ENCODE measurements at places on chromosomes 16 and 17. TPM values are rescaled to one million over a fixed set of nuclear protein-coding genes. Genes with fewer than 3 reads are reported as not detected.

GRCh38 chr16:12308060-12308459 is 331.5 kb downstream of the SNX29 start:
- no peaks in the 10 kb centered on the region for H3K36me3 ChIP-seq
- H3K4me1 ChIP-seq, result no peaks in the 10 kb centered on the region
- no peak for DNase-seq
- H3K4me3 ChIP-seq, result no peak overlapping the region
- H3K27ac ChIP-seq, result no peak overlapping the region

DNA sequence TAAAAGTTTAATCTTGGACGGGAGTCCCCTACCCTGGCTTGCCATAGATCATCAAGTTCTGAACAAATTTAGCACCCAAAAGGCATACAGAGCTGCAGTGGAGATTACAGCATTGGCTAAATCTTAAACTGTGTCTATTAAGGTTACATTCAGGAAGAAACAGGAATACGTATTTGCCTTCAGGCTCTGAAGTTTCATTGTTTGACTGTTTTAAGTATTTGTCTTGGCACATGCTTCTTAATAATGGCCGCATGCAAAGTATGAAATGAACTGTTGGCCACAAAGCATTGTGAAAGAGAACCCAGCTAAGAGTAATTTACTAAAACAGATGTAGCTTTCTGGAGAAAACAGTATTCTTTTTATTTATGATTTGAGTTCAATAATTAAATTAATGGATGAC is 63.9 kb upstream of the CNEP1R1 start:
- H3K27ac ChIP-seq, result no peak overlapping the region
- H3K36me3 ChIP-seq, result no peaks in the 10 kb centered on the region
- no peak overlapping the region for H3K4me3 ChIP-seq
- no peaks in the 10 kb centered on the region for H3K27me3 ChIP-seq

DNA sequence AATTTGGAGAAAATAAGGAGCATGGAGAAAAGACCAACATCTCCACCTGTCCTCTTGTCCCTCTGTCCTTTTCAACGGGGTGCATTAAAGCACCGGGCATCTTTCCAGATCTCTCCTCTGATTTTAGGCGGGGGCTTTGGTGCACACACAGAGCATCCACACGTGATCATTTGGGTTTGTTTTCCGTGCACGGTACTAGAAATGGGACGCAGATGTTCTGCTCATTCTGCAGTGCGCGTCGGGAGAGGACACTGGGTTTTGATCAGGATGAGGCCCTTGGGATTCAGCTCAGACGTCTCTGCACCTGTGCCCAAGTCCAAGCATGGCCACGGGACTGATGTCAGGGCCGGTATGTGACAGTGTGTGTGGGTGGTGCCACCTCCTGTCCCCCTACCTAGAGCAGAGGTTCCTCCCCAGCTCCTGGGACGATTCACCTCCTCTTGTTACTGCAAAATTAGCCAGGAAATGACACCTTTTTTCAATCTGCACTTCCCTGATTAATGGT is 31.9 kb downstream of the PDIA2 start:
- H3K4me1 ChIP-seq, result peaks cover 10% of the 10 kb centered on the region
- H3K27me3 ChIP-seq, result no peaks in the 10 kb centered on the region
- H3K36me3 ChIP-seq, result peaks cover 45% of the 10 kb centered on the region
- DNase-seq, result no peak
- no peak overlapping the region for H3K4me3 ChIP-seq

DNA sequence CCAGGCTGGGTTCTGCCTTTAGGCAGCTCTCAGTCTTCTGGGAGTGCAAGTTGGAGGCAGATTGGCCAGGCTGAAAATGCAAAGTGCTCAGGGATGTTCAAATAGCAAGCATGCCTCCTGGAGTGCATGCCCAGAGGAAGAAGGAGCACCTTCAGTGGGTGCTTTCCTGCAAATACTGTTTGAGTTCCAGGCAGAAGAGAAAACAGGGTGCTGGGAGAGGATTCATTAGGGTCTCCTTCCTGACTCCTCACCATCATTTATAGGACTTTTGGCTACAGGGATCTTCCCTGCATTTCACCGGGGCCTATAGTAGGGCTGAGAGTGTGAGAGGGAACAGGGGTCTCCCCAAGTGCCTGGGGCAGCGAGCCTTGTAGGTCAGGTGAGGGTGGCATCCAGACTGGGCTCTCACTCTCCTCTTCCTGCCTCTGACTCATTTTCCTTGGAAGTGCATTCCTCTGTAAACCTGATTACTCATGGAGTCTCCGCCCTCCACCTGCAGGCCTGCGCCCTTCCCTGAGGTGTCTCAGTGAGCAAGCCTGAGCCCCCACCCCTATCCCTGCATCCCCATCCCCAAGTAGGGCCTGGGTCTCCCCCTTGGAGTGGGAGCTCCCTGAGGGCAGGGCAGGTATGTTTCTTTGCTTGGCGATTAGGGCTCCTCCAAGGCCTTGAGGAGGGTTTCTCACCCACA is 17.1 kb upstream of the TNS4 start:
- no peak for DNase-seq
- no peaks in the 10 kb centered on the region for H3K36me3 ChIP-seq
- peaks cover 44% of the 10 kb centered on the region for H3K4me1 ChIP-seq
- H3K4me3 ChIP-seq, result no peak overlapping the region

NPW gene
- not detected for polyA plus RNA-seq

DERL2 gene
- polyA plus RNA-seq, result 81.4 TPM

- no peak overlapping the region for H3K4me3 ChIP-seq
- no peak overlapping the region for H3K27ac ChIP-seq
- no peak for DNase-seq
- H3K27me3 ChIP-seq, result no peaks in the 10 kb centered on the region
- peaks cover 14% of the 10 kb centered on the region for H3K4me1 ChIP-seq
- H3K36me3 ChIP-seq, result peaks cover 26% of the 10 kb centered on the region
Observed at GRCh38 chr17:80878876-80879722, 112.5 kb upstream of the CHMP6 start.

DNA sequence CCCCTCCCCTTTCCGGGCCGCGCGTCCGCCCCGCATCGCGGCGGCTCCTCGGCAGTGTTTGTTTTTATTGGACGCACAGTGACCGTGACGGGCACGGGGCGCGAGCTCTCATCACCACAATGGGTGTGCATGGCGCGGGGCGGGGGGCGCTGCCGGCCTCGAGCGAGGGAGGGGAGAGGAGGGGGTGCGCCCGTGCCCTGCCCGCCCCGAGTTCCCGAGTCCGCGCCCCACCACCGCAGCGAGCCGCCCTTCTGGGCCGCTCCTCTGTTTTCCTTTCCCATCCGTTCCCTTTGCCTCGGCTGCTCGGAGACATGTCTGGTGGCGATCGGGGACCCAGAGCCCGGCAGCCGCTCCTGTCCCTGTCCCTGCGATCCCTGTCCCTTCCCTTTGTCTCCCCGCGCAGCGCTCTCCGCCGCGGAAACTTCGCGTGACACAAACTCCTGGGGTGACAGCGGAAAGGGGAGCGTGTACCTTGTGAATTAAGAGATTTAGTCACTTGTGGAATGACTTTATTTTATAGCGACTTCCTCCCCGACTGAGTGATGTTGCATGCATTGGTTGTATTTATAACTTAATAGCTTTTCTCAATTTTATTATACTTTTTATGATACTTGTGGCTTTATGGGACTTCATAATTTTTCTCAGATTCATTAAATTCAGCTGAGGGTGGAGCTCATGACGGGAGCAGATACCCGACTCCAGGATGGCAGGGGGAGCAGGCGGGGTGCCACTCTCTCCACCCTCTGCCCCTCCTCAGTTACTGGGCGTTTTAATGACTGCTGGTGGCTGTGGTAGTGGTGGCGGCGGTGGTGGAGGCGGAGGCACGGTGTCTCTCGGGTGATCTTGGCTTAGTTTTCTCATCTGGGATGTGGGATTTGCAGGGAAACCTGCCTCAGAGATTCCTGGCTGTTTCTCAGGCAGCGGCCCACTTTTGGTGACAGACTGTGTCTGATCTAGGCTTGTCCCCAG is 40.8 kb downstream of the MRM1 start:
- peaks cover 31% of the 10 kb centered on the region for H3K27me3 ChIP-seq
- H3K27ac ChIP-seq, result no peak overlapping the region
- H3K4me3 ChIP-seq, result no peak overlapping the region
- no peaks in the 10 kb centered on the region for H3K36me3 ChIP-seq
- DNase-seq, result peak; percentile 22

DNA sequence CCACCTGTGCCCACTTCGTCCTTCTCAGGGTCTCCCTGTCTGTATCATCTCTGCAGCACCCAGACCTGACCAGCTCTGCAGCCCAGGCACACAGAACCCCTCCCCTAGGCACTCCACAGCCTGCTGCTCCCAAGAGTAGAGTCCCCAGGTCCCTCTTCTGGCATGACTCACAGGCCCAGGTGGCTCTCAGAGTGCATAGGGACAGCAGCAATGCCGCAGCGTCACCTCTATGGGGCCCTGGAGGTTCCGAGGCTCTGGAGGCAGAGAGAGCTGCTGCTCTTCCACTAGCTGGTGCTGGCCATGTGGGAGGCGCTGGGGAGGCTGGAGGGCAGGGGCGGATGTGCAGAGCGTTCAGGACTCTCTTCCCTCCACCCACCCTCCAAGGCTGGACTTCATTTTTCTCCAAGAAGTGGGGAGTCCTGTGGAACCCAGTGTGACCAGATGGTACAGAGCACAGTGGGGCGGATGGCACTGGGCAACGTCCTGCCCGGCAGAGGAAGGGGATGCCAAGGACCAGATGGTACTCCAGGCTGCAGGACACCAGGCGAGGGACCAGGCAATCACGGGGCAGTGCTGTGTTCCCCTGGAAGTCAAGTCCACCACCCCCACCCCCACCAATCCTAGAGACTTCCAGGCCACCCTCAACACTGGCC is 151.7 kb downstream of the RBFOX3 start:
- H3K36me3 ChIP-seq, result no peaks in the 10 kb centered on the region
- DNase-seq, result no peak
- H3K4me1 ChIP-seq, result no peaks in the 10 kb centered on the region
- H3K27me3 ChIP-seq, result no peaks in the 10 kb centered on the region
- H3K27ac ChIP-seq, result no peak overlapping the region

DNA sequence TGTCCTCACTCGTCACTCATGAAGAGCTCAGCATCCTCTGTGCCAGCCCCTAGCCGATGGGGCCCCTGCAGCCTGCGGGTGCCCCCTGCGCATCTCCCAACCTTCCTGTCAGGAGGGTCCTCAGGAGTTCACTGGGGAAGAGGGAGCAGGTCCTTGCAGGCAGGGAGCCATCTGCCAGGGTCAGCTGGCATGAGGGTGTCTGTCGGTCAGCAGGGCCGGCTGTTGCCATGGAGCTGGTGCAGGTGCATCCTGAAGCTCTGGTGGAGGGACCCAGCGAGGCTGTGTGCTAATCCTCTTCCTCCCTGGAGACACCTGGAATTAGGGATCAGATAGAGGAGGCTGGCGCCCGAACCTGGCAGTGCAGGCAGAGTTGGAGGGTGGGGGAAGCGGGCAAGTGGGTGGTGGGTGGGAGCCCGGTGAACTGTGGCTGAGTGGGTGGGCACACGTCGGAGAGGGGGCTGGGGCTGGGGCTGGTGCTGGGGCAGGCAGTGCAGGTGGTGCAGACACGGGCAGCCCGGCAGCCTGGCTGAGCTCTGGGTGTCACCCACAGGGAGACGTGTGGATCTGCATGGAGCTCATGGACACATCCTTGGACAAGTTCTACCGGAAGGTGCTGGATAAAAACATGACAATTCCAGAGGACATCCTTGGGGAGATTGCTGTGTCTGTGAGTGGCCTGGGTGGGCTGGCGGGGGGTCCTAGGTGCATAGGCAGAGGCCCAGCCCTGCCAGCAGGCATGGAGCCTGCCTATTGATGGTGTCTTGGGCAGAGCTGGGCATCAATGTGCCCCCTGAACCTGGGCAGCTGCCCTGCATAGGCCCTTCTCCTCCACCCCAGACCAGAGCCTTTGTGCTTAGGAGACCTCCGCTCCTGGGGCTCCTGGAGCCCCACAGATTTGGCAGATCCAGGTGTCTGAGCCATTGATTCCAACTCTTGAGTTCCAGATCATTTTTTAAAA is 17.4 kb downstream of the MAP2K3 start:
- H3K27me3 ChIP-seq, result no peaks in the 10 kb centered on the region
- no peaks in the 10 kb centered on the region for H3K4me1 ChIP-seq
- peaks cover 79% of the 10 kb centered on the region for H3K36me3 ChIP-seq
- DNase-seq, result no peak

DNA sequence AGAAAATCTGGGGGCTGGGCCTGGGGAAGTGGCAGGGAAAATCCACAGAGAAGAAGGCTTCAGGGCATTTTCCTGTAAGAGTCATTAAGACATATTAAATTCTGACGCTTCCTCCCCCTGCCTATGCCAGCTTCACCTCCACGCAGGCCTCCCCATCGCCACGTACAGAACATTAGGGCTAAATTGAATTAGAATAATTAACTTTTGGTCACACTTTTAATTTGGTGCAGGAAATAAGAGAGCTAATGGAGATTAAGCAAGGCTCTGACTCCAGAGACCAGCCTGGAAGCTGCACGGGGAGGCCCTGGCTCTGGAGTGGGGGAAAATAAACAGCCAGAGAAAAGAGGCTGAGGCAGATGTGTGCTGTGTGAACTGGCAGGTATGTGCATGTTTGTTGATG is 148.0 kb downstream of the CCT6B start:
- DNase-seq, result no peak
- no peak overlapping the region for H3K4me3 ChIP-seq
- H3K27me3 ChIP-seq, result peaks cover 2% of the 10 kb centered on the region
- no peak overlapping the region for H3K27ac ChIP-seq
- no peaks in the 10 kb centered on the region for H3K4me1 ChIP-seq

GRCh38 chr16:81612351-81613163 is 166.5 kb upstream of the PLCG2 start:
- no peaks in the 10 kb centered on the region for H3K27me3 ChIP-seq
- H3K36me3 ChIP-seq, result peaks cover 14% of the 10 kb centered on the region
- H3K4me3 ChIP-seq, result no peak overlapping the region
- no peak overlapping the region for H3K27ac ChIP-seq
- H3K4me1 ChIP-seq, result peaks cover 19% of the 10 kb centered on the region

DNA sequence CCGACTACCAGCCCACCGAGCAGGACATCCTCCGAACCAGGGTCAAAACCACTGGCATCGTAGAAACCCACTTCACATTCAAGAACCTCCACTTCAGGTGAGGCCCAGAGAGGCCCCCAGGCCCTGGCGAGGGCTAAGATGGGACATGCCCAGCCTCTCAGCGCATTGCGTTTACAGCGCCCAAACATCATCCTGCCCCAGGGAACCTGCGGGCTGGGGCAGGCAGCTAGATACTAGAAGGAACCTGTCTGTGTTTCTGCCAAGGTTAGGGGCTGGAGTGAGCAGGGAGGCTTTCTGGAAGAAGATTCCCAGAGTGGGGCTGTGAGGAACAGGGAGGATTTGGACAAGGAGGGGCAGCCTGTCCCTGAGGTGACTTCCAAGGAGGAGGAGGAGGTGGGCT is 90.6 kb downstream of the AMFR start:
- no peak overlapping the region for H3K4me3 ChIP-seq
- H3K27me3 ChIP-seq, result no peaks in the 10 kb centered on the region
- no peaks in the 10 kb centered on the region for H3K36me3 ChIP-seq
- H3K27ac ChIP-seq, result no peak overlapping the region
